Panc1 (cell line): ENCODE measurements at places on chromosomes 5 and 9. TPM values are rescaled to one million over a fixed set of nuclear protein-coding genes. Genes with fewer than 3 reads are reported as not detected.

Gene SOX30
- not detected for total RNA-seq

Gene VCAN
- 0.72 TPM for total RNA-seq

Gene GLRA1
- total RNA-seq: not detected

Gene PKD2L2
- not detected for total RNA-seq

Gene TMC1
- 0.36 TPM for total RNA-seq

Gene PCDHB16
- total RNA-seq: 1.8 TPM

Gene SLC4A9
- not detected for total RNA-seq

Gene SPZ1
- not detected for total RNA-seq

Gene FABP6
- 0.31 TPM for total RNA-seq

Gene FBP2
- total RNA-seq: not detected

Gene UGT3A1
- total RNA-seq: not detected

Gene CCNJL
- 35.0 TPM for total RNA-seq

Gene CXCL14
- not detected for total RNA-seq

Gene BARHL1
- not detected for total RNA-seq
